Esophagus squamous epithelium (tissue), 5 donors: ENCODE measurements at places on chromosomes 1 and 21. TPM values are rescaled to one million over a fixed set of nuclear protein-coding genes. Genes with fewer than 3 reads are reported as not detected.

Gene IL20
- not detected for total RNA-seq

Gene LCE1F
- not detected for total RNA-seq

Gene LRRC47
- total RNA-seq: 26.3 TPM

Gene PDZK1
- not detected for total RNA-seq

Gene BLACAT1
- total RNA-seq: 0.45 TPM

Gene KRTAP7-1
- not detected for total RNA-seq

Gene OR10J1
- not detected for total RNA-seq

- H3K4me3 ChIP-seq: no peak overlapping the region
- no peak for DNase-seq
- H3K27ac ChIP-seq: peak overlapping the region; percentile 51
- peaks cover 34% of the 10 kb centered on the region for H3K4me1 ChIP-seq
- no peaks in the 10 kb centered on the region for H3K27me3 ChIP-seq
Measured at GRCh38 chr21:42061195-42061985, 9.7 kb upstream of the UMODL1 start.

DNA sequence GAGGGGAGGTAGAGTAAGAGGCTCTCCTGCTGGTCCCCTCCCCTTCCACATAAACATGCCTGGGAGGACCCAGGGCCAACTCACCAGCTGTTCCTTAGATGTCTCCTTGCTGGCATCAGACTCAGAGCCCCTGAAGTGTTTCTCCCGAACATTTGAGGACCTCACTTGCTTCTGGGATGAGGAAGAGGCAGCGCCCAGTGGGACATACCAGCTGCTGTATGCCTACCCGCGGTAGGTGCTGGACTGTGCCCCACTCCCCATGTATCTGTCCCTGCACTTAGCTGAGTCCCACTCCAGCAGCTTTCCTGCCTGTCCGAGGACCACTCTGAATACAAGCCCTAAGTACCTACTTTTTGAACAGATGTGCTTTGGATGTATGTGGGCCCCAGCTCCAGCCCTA is 383 bp downstream of the MPL start:
- no peaks in the 10 kb centered on the region for H3K36me3 ChIP-seq
- H3K4me3 ChIP-seq: no peak overlapping the region
- DNase-seq: no peak
- no peak overlapping the region for H3K27ac ChIP-seq
- H3K4me1 ChIP-seq: no peaks in the 10 kb centered on the region

DNA sequence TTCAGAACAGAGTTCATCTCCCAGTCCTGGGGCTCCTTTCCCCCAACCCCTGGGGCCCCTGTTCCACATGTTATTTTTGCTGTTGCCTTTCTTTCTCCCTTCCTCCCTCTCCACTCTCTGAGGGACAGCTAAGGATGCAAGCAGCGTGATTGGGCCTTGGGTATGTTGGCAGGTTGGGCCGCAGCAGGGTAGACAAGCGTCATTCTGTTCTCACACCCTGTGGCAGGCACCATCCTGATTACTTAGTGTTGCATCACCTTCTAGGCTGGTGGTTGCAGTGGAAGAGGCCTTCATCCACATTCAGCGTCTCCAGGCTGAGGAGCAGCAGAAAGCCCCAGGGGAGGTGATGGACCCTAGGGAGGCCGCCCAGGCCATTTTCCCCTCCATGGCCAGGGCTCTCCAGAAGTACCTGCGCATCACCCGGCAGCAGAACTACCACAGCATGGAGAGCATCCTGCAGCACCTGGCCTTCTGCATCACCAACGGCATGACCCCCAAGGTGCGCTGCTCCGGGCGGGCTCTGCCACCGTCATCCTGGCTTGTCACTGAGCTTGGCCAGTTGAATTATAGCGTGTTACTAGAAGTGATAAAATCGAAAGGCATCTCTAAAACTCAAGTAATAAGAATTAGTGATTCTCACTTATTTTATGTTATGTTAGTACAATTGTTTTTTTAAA is 43.4 kb downstream of the VANGL1 start:
- H3K4me1 ChIP-seq: no peaks in the 10 kb centered on the region
- no peaks in the 10 kb centered on the region for H3K27me3 ChIP-seq
- no peak overlapping the region for H3K27ac ChIP-seq
- peaks cover 17% of the 10 kb centered on the region for H3K36me3 ChIP-seq
- DNase-seq: no peak

DNA sequence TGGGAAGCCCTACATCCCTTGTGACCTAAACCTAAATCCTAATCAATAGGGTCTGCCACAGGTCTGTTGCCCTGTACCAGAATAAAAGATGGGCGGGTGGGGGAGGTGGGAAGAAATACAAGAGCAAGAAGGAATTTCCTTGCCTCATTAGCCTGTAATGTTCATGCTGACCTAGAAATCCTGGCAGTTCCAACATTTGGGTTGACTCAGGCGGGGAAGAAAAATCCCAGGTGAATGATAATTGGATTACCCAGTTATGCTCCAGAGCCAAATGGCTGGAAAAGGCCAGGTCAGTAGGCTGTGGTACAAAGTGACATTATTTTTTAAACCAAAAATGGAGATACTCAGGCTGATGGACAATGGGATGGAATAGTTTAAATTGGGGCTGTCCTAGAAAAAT is 27.3 kb upstream of the A3GALT2 start:
- H3K27me3 ChIP-seq: no peaks in the 10 kb centered on the region
- DNase-seq: no peak
- no peaks in the 10 kb centered on the region for H3K36me3 ChIP-seq
- H3K4me3 ChIP-seq: peak overlapping the region; percentile 57

DNA sequence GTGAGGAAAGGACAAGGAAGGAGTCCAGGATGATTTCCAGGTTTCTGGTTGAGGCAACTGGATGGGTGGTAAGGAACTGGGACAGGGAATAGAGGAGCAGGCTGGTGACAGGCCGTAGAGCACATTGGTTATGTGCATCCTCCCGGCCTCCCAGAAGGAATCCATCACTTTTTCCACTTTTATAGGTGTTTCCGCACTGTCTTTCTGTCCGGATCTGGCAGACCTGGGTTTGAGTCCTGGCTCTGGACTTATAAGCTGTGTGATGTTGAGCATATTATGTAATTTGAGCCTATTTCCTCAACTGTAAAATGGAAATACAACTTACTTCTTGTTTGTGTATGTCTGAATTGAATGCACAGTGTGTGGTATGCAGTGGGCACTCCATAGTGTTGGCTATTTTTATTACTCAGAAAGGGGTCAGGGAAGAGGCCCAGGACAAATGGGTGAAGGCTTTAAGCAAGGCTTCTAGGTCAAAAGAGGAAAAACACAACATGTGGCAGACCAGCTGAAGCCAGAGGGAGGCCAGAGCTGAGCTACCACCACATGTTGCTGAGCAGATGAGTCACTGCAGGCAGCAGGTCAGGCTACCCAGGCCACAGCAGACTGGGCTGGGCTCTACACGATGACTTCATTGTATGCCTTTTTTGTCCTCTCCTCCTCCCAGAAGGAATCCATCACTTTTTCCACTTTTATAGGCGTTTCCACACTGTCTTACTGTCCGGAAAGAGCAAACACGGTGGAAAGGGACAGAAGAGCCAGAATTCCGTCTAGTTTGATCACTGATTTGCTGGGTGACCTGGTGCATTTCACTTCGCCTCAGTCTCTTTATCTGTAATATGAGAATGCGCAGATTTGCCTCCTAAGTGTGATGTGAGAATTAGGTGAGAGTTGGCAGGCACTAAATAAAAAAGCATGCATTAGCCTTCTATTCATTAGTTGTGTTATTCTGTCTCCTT is 791 bp upstream of the MAST2 start:
- H3K36me3 ChIP-seq: no peaks in the 10 kb centered on the region
- H3K4me3 ChIP-seq: peak overlapping the region; percentile 60
- no peaks in the 10 kb centered on the region for H3K27me3 ChIP-seq

- peaks cover 11% of the 10 kb centered on the region for H3K4me1 ChIP-seq
- no peaks in the 10 kb centered on the region for H3K27me3 ChIP-seq
- DNase-seq: no peak
- H3K4me3 ChIP-seq: no peak overlapping the region
Measured at GRCh38 chr1:241627453-241628259, 12.5 kb downstream of the CHML start.

DNA sequence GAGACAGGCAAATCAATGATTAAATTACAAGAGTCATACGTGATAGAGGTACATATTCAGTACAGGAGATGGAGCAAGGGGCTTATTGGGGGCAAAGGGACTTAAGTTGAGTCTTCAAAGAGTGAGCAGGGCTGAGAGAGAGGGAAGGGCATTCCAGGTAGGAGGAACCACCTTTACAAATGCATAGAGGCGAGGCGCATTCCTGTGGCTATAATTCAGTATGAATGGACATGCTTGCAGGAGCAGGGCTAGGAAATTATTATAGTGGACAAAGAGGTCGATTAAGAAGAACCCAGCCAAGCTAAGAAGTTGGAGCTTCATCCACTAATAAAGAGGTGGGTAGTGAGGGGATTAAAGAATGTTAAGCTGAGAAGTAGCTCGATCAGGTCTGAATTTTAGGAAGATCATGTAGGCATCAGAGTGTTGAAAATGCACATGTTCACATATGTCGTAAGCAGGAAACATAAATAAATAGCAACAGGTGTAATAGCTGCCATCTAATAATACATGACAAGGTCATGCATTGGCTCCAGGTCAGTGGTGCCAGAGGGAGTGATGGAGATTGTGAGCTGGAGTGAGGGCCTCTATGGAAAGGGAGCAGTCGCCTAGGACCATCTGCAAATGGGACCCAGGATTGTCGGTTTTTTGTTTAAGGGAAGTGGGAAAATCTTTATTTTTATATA is 12.0 kb upstream of the HNRNPU start:
- no peaks in the 10 kb centered on the region for H3K36me3 ChIP-seq
- DNase-seq: no peak
- H3K27ac ChIP-seq: no peak overlapping the region
- no peak overlapping the region for H3K4me3 ChIP-seq

GRCh38 chr1:65147424-65148177 is 402 bp upstream of the AK4 start:
- peaks cover 25% of the 10 kb centered on the region for H3K27me3 ChIP-seq
- H3K27ac ChIP-seq: peak overlapping the region; percentile 93
- H3K4me3 ChIP-seq: peak overlapping the region; percentile 88
- H3K4me1 ChIP-seq: peaks cover 9% of the 10 kb centered on the region
- no peaks in the 10 kb centered on the region for H3K36me3 ChIP-seq
- DNase-seq: no peak

- H3K36me3 ChIP-seq: no peaks in the 10 kb centered on the region
- no peak overlapping the region for H3K4me3 ChIP-seq
- no peaks in the 10 kb centered on the region for H3K4me1 ChIP-seq
- H3K27me3 ChIP-seq: no peaks in the 10 kb centered on the region
- DNase-seq: no peak
Measured at GRCh38 chr21:37000381-37000780, 6.1 kb upstream of the RIPPLY3 start.

GRCh38 chr1:196317535-196318522 is 290.4 kb downstream of the KCNT2 start:
- no peaks in the 10 kb centered on the region for H3K27me3 ChIP-seq
- DNase-seq: no peak
- no peaks in the 10 kb centered on the region for H3K36me3 ChIP-seq
- no peak overlapping the region for H3K27ac ChIP-seq
- H3K4me3 ChIP-seq: no peak overlapping the region

DNA sequence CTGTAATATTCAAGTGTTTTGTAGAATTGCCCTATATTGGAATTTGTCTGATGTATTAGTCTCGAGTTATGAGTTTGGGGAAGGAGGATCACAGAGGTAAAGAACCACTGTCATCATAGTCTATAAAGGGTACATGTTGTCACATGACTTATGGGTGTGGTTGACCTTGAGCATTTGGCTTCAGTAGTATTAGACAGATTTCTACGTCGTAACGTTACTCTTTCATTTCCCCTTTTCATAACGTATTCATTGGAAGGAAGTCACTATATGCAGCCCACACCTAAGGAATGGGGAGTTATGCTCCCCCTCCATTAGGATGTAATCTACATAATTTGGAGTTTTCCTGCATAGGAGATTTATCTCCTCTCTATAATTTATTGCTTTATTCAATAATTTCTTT is 110.1 kb upstream of the VAV3 start:
- no peaks in the 10 kb centered on the region for H3K4me1 ChIP-seq
- DNase-seq: no peak
- H3K36me3 ChIP-seq: no peaks in the 10 kb centered on the region
- H3K27me3 ChIP-seq: no peaks in the 10 kb centered on the region
- no peak overlapping the region for H3K27ac ChIP-seq

GRCh38 chr1:4062041-4062440 is 162.0 kb upstream of the C1orf174 start:
- no peak overlapping the region for H3K4me3 ChIP-seq
- no peaks in the 10 kb centered on the region for H3K4me1 ChIP-seq
- no peak overlapping the region for H3K27ac ChIP-seq
- no peak for DNase-seq
- no peaks in the 10 kb centered on the region for H3K27me3 ChIP-seq
- no peaks in the 10 kb centered on the region for H3K36me3 ChIP-seq

- H3K27ac ChIP-seq: no peak overlapping the region
- H3K4me3 ChIP-seq: no peak overlapping the region
- H3K36me3 ChIP-seq: no peaks in the 10 kb centered on the region
- no peaks in the 10 kb centered on the region for H3K4me1 ChIP-seq
- DNase-seq: no peak
- no peaks in the 10 kb centered on the region for H3K27me3 ChIP-seq
Measured at GRCh38 chr1:245396615-245397014, 241.8 kb downstream of the KIF26B start.

DNA sequence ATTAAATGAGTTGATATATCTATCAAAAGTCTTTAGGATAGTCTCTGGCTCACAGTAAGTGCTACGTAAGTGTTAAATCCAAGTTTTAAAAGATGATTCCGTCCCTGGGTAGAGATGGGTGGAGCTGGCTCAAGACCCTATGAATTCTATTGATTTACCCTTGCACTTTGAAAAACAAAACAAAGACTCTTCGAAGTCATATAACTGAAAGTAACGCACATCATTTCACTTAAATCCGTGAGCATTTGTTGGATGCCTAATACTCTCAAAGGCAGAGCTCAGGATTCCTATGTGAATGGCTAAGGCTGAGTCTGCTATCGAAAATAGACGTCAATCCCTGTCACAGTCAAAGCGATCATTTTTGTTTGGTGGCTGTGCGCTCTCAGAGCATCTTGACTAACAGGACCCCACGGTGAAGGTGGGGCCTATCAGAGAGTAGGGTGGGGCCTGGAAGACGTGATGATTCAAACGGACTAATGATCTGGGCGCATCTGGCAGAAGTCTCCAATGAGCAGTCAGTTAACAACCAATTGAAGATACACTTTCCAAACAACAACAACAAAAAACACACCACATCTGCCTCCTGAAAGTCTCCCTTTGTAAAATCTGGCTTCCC is 1.2 kb upstream of the NUCKS1 start:
- H3K4me1 ChIP-seq: peaks cover 29% of the 10 kb centered on the region
- no peak overlapping the region for H3K4me3 ChIP-seq
- no peak for DNase-seq

- no peak for DNase-seq
- H3K36me3 ChIP-seq: no peaks in the 10 kb centered on the region
- peaks cover 10% of the 10 kb centered on the region for H3K4me1 ChIP-seq
- H3K27ac ChIP-seq: no peak overlapping the region
- H3K4me3 ChIP-seq: no peak overlapping the region
- H3K27me3 ChIP-seq: no peaks in the 10 kb centered on the region
Measured at GRCh38 chr21:31912501-31912900, 39.7 kb downstream of the HUNK start.

- peaks cover 18% of the 10 kb centered on the region for H3K36me3 ChIP-seq
- no peak overlapping the region for H3K27ac ChIP-seq
- H3K4me3 ChIP-seq: no peak overlapping the region
Measured at GRCh38 chr1:181097242-181097641, 8.7 kb downstream of the IER5 start.

GRCh38 chr1:12138196-12139168 is 28.3 kb upstream of the TNFRSF1B start:
- H3K4me1 ChIP-seq: peaks cover 12% of the 10 kb centered on the region
- H3K27me3 ChIP-seq: no peaks in the 10 kb centered on the region
- no peak for DNase-seq
- no peak overlapping the region for H3K27ac ChIP-seq
